Caco-2 (cell line): ENCODE measurements at places on chromosomes 6 and 20. TPM values are rescaled to one million over a fixed set of nuclear protein-coding genes. Genes with fewer than 3 reads are reported as not detected.

The PTPRT gene
- total RNA-seq: 0.05 and 0.20 TPM in 2 replicates

- no peaks in the 10 kb centered on the region for H3K27me3 ChIP-seq
- no peaks in the 10 kb centered on the region for H3K4me1 ChIP-seq
- H3K36me3 ChIP-seq: no peaks in the 10 kb centered on the region; the same call in 1 of the 2 replicates
- DNase-seq: no peak
- H3K27ac ChIP-seq: no peak overlapping the region
Measured at GRCh38 chr6:142400495-142400894, 98.7 kb downstream of the ADGRG6 start.

GRCh38 chr6:104958178-104959025 is 1.5 kb downstream of the LIN28B start:
- 0 out of 2 replicates have a peak, but pooled peaks cover 6% of the 10 kb centered on the region for H3K4me1 ChIP-seq
- no peaks in the 10 kb centered on the region for H3K27me3 ChIP-seq
- H3K36me3 ChIP-seq: no peaks in the 10 kb centered on the region
- peak overlapping the region; percentile 95 for H3K27ac ChIP-seq

- no peak for DNase-seq
- no peak overlapping the region for H3K4me3 ChIP-seq
- H3K27me3 ChIP-seq: no peaks in the 10 kb centered on the region
- H3K36me3 ChIP-seq: no peaks in the 10 kb centered on the region
- H3K4me1 ChIP-seq: no peaks in the 10 kb centered on the region
- no peak overlapping the region for H3K27ac ChIP-seq
Measured at GRCh38 chr6:98787961-98788360, 46.4 kb upstream of the POU3F2 start.

The PRELID3B gene
- 170 and 171 TPM in 2 replicates for total RNA-seq

- H3K4me1 ChIP-seq: no peaks in the 10 kb centered on the region
- no peak overlapping the region for H3K27ac ChIP-seq
- no peak for DNase-seq
- no peaks in the 10 kb centered on the region for H3K27me3 ChIP-seq
- H3K4me3 ChIP-seq: no peak overlapping the region
Measured at GRCh38 chr20:19375395-19375794, 163.0 kb downstream of the SLC24A3 start.

GRCh38 chr20:48897305-48898010 is 24.1 kb upstream of the ARFGEF2 start:
- DNase-seq: no peak
- H3K4me3 ChIP-seq: no peak overlapping the region
- 0 out of 2 replicates have a peak, but pooled peaks cover 4% of the 10 kb centered on the region for H3K4me1 ChIP-seq

The CST5 gene
- total RNA-seq: not detected in 2 replicates

GRCh38 chr6:16731478-16732051 is 29.7 kb downstream of the ATXN1 start:
- no peak for DNase-seq
- H3K4me3 ChIP-seq: no peak overlapping the region
- H3K27me3 ChIP-seq: no peaks in the 10 kb centered on the region
- H3K27ac ChIP-seq: no peak overlapping the region
- H3K4me1 ChIP-seq: peaks cover 27% of the 10 kb centered on the region

The COL12A1 gene
- total RNA-seq: 61.8 and 68.0 TPM in 2 replicates

DNA sequence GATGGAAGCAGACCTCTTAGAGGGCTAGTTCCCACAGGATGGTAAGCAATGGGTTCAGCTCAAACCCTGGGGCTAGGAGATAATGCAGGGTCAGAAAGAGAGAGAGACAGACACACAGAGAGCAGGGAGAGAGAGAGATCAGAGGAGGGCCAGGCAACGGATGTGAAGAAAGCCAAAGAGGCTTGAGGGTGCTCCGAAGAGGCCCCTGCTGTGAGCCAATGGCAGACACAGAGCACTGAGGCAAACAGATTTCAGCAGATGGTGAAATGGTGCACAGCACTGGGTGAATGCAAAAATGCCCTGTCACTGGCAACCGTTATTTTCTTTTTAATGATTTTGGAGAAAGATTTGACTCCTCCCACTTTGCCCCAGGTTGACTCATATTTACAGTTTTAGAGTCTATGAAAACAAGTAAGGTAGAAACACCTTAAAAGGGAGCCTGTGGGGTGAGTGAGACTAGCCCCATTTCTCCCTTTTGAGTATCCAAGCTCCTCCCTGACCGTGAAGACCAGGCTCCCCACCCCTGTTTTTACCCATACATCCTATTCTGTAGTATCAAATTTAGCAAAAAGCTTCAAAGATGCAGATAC is 840 bp downstream of the DEFB132 start:
- peaks cover 1% of the 10 kb centered on the region for H3K4me1 ChIP-seq
- H3K4me3 ChIP-seq: no peak overlapping the region
- H3K27ac ChIP-seq: no peak overlapping the region
- no peak for DNase-seq
- H3K27me3 ChIP-seq: no peaks in the 10 kb centered on the region

The GPR6 gene
- not detected in 2 replicates for total RNA-seq

- H3K27ac ChIP-seq: peak within 1 kb of the TSS; percentile 97
- peaks cover 19% of the 10 kb centered on the region for H3K4me1 ChIP-seq
- no peaks in the 10 kb centered on the region for H3K27me3 ChIP-seq
- DNase-seq: peak; percentile 49
Measured at GRCh38 chr6:33313709-33314514, at the start of gene TAPBP. Gene TAPBP, minus strand, starts transcription at chr6:33314078. Its CDS starts 37 bp downstream, at chr6:33314041.

GRCh38 chr6:11427723-11428245 is 109.8 kb upstream of the TMEM170B start:
- H3K4me3 ChIP-seq: no peak overlapping the region
- H3K36me3 ChIP-seq: no peaks in the 10 kb centered on the region
- peak overlapping the region; percentile 62 for H3K27ac ChIP-seq
- H3K27me3 ChIP-seq: no peaks in the 10 kb centered on the region

The VSX1 gene
- total RNA-seq: not detected in 2 replicates

DNA sequence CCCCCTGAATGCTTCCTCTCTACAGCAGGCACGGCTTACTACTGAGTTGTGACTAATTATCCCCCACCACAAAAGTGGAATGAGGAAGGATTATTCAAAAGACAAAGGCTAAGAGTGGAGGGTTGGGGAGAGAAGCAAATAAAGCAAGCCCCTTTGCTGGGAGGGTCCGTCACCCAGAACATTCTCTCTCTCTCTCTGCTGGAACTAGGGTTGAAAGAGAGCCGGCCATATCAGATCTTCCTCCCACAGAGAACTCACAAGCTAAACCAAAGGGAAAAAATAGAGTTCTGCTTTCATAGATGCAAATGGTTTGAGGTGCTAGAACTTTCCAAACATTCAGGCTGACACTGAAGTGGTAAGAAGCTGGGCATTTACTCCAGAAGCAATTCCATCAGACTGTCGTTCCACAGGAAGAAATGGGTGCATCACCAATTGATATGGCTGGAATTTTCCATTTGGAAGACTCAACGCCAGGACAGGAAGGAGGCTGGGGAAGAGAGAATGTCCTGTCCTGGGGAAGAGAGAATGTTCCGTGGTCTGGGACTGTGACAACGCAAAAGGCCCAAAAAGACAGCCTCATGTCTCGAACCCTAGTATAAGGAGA is 7.9 kb downstream of the ZMYND8 start:
- DNase-seq: no peak
- H3K27me3 ChIP-seq: no peaks in the 10 kb centered on the region
- H3K36me3 ChIP-seq: peaks cover 6% of the 10 kb centered on the region
- no peak overlapping the region for H3K27ac ChIP-seq

The KCNK16 gene
- total RNA-seq: not detected in 2 replicates

DNA sequence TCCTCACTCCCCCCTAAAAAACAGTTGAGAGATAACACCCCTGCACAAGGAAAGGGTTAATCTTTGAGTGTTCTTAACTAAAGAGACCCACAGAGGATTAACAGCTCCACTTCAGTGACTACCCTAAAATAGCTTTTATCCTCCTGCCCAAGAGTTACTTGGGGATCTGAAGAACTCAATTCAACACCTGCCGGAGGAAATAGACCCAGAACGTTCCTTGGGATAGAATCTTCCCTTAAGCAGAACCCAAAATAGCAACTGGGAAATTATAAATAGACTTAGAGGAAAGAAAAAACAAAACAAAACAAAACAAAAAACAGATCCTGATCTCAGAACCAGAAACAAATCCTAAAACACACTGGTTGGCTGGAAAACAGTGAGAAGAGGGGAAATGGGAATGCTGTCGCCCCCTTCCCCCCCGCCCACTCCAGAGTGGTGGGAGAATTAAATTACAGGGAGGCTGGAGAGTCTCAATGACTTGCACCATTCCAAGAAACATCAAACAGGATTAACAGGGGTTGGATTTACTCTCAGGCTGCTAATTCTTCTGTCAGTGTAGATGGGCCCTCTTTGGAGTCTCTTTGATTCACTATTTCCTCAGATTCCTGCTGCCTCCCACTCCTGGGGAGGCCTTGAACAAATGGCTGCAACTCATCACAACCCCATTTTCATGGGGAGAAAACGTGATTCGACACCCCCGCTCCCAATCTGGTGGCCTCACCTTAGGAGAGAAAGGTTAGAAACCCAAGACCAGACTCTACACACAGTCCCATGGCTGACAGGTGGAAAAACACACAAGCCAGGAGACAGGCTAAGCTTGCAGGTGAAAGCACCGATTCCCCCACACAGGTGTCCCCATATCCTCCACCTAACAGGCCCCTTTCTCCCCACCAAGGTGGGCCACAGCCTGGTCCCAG is 1.4 kb downstream of the PLAGL2 start:
- peaks cover 46% of the 10 kb centered on the region for H3K4me1 ChIP-seq
- H3K36me3 ChIP-seq: peaks cover 8% of the 10 kb centered on the region; the same call in 1 of the 2 replicates
- peak overlapping the region; percentile 72 for H3K4me3 ChIP-seq
- H3K27me3 ChIP-seq: no peaks in the 10 kb centered on the region
- DNase-seq: no peak
